IMR-90 (cell line): ENCODE measurements at places on chromosomes 7 and 10. TPM values are rescaled to one million over a fixed set of nuclear protein-coding genes. Genes with fewer than 3 reads are reported as not detected.

FUOM gene
- 26.3 and 28.1 TPM in 2 replicates for total RNA-seq

CCL26 gene
- not detected in 2 replicates for total RNA-seq

UCN3 gene
- not detected in 2 replicates for total RNA-seq

VSTM4 gene
- 2.5 and 2.9 TPM in 2 replicates for total RNA-seq

STX1A gene
- total RNA-seq, result 9.3 and 10.0 TPM in 2 replicates

PRPS1L1 gene
- not detected in 2 replicates for total RNA-seq

ERVW-1 gene
- not detected in 2 replicates for total RNA-seq

FAM171A1 gene
- total RNA-seq, result 20.3 and 26.1 TPM in 2 replicates

BAZ1B gene
- 45.0 and 60.8 TPM in 2 replicates for total RNA-seq

PRLHR gene
- not detected in 2 replicates for total RNA-seq

VWDE gene
- 0.18 and 0.28 TPM in 2 replicates for total RNA-seq

PLXDC2 gene
- 5.0 and 6.1 TPM in 2 replicates for total RNA-seq

MARVELD1 gene
- total RNA-seq, result 12.0 and 15.6 TPM in 2 replicates

NPSR1 gene
- total RNA-seq, result not detected in 2 replicates

CABCOCO1 gene
- total RNA-seq, result under 0.01 and 0.18 TPM in 2 replicates

CCDC3 gene
- total RNA-seq, result under 0.01 and 0.36 TPM in 2 replicates

NOS3 gene
- total RNA-seq, result 0.28 and 0.72 TPM in 2 replicates

SUN3 gene
- not detected in 2 replicates for total RNA-seq

ZNF655 gene
- total RNA-seq, result 49.6 and 56.4 TPM in 2 replicates

SLC13A4 gene
- 0.56 TPM in 1 of 2 replicates, not detected in the other for total RNA-seq

SEC31B gene
- total RNA-seq, result 1.1 and 1.3 TPM in 2 replicates

SYT15 gene
- total RNA-seq, result 0.54 and 1.1 TPM in 2 replicates

LRRC17 gene
- 271 and 280 TPM in 2 replicates for total RNA-seq

NKX2-3 gene
- not detected in 2 replicates for total RNA-seq

MEIG1 gene
- total RNA-seq, result not detected in 2 replicates

ANKRD30A gene
- not detected in 2 replicates for total RNA-seq

TACC2 gene
- 2.9 and 5.8 TPM in 2 replicates for total RNA-seq

RNF32 gene
- total RNA-seq, result 0.36 and 0.56 TPM in 2 replicates

BMI1 gene
- total RNA-seq, result 25.8 and 38.3 TPM in 2 replicates

PRSS37 gene
- not detected in 2 replicates for total RNA-seq

PTPRN2 gene
- under 0.01 TPM in 1 of 2 replicates, not detected in the other for total RNA-seq

TMEM225B gene
- 0.54 and 0.56 TPM in 2 replicates for total RNA-seq

DNAJB6 gene
- 93.4 and 155 TPM in 2 replicates for total RNA-seq

SORBS1 gene
- under 0.01 and 0.18 TPM in 2 replicates for total RNA-seq

TAS2R4 gene
- 0.18 and 0.28 TPM in 2 replicates for total RNA-seq

AKR1D1 gene
- total RNA-seq, result not detected in 2 replicates

RSU1 gene
- 104 and 134 TPM in 2 replicates for total RNA-seq

ABCB1 gene
- total RNA-seq, result 0.83 and 0.90 TPM in 2 replicates

SLC18A3 gene
- not detected in 2 replicates for total RNA-seq

PON1 gene
- total RNA-seq, result not detected in 2 replicates

OLAH gene
- total RNA-seq, result under 0.01 TPM in 1 of 2 replicates, not detected in the other

LRMDA gene
- under 0.01 TPM in 1 of 2 replicates, not detected in the other for total RNA-seq

CFAP70 gene
- total RNA-seq, result 0.18 and 0.28 TPM in 2 replicates

TRIL gene
- under 0.01 TPM in 2 replicates for total RNA-seq

STEAP2 gene
- total RNA-seq, result 3.9 and 4.2 TPM in 2 replicates

TMEM139 gene
- not detected in 2 replicates for total RNA-seq

AOC1 gene
- total RNA-seq, result not detected in 2 replicates

OR6B1 gene
- total RNA-seq, result not detected in 2 replicates

LAMB1 gene
- total RNA-seq, result 117 TPM in 2 replicates

ZWINT gene
- 52.0 and 54.7 TPM in 2 replicates for total RNA-seq

HTRA1 gene
- 23.1 and 28.5 TPM in 2 replicates for total RNA-seq

PILRA gene
- not detected in 2 replicates for total RNA-seq

STEAP4 gene
- total RNA-seq, result not detected in 2 replicates

C10orf105 gene
- under 0.01 TPM in 1 of 2 replicates, not detected in the other for total RNA-seq

SRRM3 gene
- 0.18 and 0.28 TPM in 2 replicates for total RNA-seq

CTAGE4 gene
- total RNA-seq, result not detected in 2 replicates
